Subcutaneous adipose tissue (tissue), 4 donors: ENCODE measurements at places on chromosomes 4 and X. TPM values are rescaled to one million over a fixed set of nuclear protein-coding genes. Genes with fewer than 3 reads are reported as not detected.

MAOA gene
- 466 TPM for total RNA-seq

NR0B1 gene
- 0.34 TPM for total RNA-seq

C4orf50 gene
- total RNA-seq: under 0.01 TPM

STATH gene
- total RNA-seq: not detected

PPEF2 gene
- total RNA-seq: not detected

HPGD gene
- 20.5 TPM for total RNA-seq
